ENCODE measurements at places on chromosomes 2 and 18.

GRCh38 chr2:150144546-150145298 lies 342.7 kb downstream of the RND3 start:
- DNase-seq, result no peak

- DNase-seq, result no peak
Measured at GRCh38 chr18:6714010-6714409, 15.5 kb upstream of the ARHGAP28 start.

GRCh38 chr2:219207884-219208740 lies 1.5 kb downstream of the ZFAND2B start:
- DNase-seq, result no peak

GRCh38 chr18:62452280-62452831 lies 70.5 kb upstream of the ZCCHC2 start:
- no peak for DNase-seq

- DNase-seq, result no peak
Measured at GRCh38 chr2:109089602-109090300, 39.3 kb upstream of the SH3RF3 start.

GRCh38 chr2:172340394-172340793 lies 87.0 kb upstream of the ITGA6 start:
- DNase-seq, result no peak

DNA sequence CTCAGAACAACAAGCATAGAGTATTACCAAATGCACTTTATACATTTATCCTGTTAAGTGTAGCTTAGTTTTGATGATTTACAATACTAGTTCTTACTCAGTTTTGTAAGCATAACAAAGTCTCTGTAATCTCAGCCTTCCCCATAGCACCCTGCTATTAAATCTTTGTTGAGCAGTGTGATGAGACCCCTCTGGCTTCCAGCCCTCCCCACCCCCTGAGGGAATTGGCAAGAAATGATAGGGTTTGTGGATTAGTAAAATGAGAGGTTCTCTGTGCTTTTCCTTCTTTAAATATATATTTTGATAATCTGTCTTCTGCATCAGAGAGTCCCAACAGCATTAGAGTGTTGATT lies 37.2 kb downstream of the ZNF521 start:
- DNase-seq, result no peak

DNA sequence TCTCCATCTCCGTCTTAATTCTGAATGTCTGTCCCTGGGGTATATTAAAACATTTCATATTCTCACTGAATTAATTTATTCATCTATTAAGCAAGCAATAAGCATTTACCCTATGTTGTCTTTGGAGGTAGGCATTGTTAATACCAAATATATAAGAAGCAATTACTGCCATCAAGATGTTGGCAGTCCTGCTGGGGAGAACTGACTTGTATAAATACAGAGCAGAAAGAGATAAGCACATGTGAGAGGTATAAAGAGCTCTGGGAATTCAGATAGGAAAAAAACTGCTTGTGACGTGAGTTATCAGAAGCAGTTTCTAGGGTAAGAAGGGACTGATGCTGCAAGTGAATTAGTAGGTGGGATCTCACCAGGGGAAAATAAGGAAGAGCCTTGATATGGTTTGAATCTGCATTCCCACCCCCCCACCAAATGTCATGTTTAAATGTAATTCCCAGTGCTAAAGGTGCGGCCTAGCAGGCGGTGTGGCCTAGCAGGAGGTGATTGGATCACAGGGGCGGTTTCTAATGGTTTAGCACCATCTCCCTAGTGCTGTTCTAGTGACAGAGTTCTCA lies 286.8 kb downstream of the RAD51AP2 start:
- DNase-seq, result no peak

- DNase-seq, result no peak
Measured at GRCh38 chr18:47775961-47776360, 154.5 kb downstream of the SMAD2 start.

DNA sequence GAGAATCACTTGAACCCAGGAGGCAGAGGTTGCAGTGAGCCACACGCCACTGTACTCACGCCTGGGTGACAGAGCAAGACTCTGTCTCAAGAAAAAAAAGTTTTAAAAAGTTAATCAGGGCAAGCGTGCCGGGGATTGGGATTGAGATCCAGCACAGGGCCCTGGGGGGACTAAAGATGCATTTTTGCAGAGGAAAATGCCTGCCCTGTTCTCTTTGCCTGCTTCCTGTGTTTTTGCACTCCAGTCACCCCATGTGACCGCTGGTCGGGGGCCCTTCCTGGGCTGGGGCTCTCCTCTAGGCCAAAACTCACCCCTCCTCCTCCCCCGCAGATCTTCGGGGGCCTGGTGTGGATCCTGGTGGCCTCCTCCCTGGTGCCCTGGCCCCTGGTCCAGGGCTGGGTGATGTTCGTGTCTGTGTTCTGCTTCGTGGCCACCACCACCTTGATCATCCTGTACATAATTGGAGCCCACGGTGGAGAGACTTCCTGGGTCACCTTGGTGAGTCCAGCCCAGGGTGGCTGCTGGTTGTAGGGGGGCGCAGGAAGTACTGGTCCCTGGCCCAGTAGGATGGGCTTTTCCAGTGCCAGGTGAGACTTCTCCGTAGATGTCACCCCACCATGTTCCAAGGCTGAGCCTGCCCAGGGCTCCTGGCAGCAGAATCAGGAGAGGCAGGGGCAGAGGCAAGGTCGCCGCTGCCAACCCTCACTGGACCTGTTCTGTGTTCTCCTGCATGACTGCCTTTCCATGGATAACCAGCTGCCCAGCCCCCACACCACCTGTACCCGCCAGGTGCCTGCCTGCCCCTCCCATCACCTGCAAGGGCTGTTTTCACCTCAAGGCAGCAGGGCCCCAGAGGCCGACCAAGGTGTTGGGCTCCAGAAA lies 22.4 kb downstream of the MAL start:
- DNase-seq, result no peak

DNA sequence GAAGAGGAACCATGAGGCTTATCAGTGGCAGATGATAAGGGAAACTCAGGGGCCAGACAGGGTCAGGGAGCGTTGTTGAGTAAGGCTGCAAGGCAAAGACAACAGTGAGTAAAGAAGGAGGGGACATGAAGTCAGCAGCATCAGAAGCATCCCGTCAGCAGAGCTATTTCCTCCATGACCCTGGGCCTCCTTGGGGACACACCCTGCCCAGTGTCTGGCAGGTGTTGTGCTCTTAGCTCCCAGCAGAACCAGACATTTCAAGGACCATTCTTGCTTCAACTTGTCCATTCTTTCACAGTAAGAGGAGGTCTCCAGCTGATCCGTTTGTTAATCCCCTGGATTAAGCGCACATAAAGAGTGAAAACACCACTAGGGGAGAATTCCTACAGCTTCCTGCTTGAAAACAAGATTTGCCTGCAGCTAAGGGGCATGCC lies 88.7 kb upstream of the MEIS1 start:
- DNase-seq, result no peak

GRCh38 chr2:9897331-9897737 lies 54.1 kb downstream of the TAF1B start:
- DNase-seq, result no peak

- DNase-seq, result no peak
Measured at GRCh38 chr2:60675301-60675700, 80.8 kb upstream of the PAPOLG start.

- no peak for DNase-seq
Measured at GRCh38 chr2:114046866-114047435, 157.1 kb downstream of the ACTR3 start.

DNA sequence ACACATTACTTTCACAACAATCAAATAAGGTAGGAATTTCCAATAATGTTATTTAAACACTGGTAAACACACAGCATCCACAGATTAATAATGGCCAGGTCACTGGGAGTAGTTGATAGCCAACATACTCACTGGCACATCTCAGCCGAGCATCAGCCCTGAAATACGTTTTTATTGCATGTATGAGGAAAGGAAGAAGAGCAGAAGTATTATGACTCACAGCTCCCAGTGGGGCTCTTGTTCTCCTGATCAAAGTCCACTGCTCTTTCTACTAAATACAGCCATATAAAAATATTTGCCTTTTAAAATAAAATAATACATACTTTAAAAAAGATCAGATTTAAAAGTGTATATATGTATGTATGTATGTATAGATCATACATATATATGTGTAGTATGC lies 999.6 kb downstream of the SUCLG1 start:
- no peak for DNase-seq

DNA sequence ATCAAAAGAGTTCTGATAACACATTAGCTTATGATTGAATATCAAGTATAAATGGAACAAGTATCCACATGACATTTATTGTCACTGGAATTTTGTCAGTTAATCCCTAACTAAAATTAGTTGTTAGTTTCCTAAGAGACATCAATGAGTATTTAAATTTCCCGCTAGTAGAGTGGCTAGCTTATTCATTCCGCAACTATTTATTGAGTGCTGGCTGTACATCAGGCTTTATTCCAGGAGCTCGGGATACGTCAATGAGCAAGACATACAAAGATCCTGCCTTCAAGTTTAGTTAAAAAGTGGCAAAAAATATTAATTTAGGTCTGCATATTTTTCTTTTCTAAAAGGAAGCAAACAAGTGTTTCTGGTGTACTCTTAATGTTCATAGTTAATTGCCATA lies 59.3 kb downstream of the PRKRA start:
- no peak for DNase-seq

GRCh38 chr2:56476509-56477071 lies 292.8 kb downstream of the CCDC85A start:
- DNase-seq, result no peak

DNA sequence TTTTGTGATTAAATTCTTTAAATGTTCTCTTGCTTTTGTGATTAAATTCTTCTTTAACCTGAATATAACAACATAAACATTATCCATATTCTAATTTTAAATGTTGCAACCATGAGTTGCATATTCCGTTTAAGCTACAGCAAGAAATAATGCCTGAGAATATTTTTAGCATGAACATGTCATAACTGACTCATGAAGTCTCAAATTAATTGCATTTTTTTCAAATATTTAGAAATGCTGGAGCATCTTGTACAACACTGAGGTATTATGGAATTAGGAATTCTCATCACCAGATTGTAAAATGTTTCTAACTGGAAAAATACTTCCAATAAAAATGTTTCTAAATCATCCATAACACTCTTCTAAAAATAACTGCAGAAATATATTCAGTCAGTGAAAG lies 14.7 kb downstream of the ROCK2 start:
- no peak for DNase-seq

DNA sequence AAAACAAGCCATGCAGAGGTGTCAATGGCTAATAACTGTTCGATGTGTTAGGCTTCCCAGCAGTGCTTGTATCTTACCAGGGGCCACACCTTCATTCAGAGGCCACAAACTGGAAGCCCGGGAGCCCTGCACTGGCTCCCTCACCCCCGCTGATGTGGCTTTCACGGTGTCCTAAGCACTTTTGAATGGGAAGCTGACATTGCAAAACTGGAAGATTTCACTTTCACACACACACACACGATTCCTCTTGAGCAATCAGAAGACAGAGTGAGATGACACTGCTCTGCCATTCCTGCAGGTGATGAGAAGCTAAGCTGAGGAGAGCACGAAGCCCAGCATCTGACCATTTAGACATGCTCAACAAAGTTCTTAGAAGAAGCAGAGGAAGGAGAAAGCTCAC lies 8.6 kb upstream of the ZNF407 start:
- no peak for DNase-seq

DNA sequence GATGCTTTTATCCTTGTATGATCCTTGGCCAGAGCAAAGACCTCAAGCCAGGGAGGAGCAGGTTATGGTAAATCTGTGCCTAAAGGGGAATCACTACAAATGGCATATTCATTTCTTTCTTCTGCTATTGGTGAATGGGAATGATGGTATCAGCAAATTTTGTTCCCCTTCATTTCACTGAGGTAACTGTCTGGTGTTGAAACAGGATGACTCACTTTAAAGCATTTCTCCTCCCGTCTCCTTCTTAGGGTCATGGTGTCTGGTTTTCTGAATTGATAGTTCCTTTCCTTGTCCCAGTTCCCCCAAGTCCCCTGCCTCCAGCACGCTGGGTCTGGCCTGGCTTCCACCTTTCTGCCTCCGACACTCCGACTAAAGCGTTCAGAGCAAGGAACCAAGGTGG lies 109.2 kb downstream of the MREG start:
- no peak for DNase-seq

DNA sequence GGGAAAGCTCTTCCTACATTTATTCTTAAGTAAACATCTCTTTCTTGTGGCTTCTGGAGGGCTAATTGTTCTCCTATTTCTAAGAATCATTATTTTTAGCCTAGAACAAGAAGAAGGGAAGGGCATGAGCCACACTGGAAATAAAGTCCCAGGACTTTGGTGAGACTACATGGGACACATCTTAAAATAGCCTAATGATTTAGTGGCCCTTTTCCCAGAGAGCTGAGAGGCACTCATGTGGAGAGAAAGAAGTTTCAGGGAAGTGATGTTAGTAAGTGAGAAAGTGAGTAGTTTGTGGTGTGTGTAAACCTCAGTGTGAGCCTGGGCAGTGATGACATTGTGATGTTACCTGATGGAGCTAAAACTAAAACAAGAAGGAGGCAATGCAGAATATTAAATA lies 14.6 kb downstream of the ITGA4 start:
- DNase-seq, result no peak

GRCh38 chr2:121173112-121173511 lies 111.9 kb downstream of the TFCP2L1 start:
- DNase-seq, result no peak

- DNase-seq, result no peak
Measured at GRCh38 chr2:55802067-55802466, 108.4 kb upstream of the PNPT1 start.

DNA sequence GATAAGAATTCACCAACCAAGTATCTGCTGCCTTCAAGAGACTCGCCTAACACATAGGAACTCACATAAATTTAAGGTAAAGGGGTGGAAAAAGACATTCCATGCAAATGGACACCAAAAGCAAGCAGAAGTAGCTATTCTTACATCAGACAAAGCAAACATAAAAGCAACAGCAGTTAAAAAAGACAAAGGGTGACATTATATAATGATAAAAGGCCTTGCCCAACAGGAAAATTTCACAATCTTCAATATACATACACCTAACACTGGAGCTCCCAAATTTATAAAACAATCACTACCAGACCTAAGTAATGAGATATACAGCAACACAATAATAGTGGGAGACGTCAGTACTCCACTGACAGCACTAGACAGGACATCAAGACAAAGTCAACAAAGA lies 41.4 kb downstream of the NEMP2 start:
- no peak for DNase-seq

GRCh38 chr18:2981212-2981728 lies 31.7 kb downstream of the LPIN2 start:
- DNase-seq, result no peak

- DNase-seq, result no peak
Measured at GRCh38 chr2:96128456-96128855, 9.8 kb downstream of the ASTL start.

GRCh38 chr2:169716238-169716886 lies 17.3 kb upstream of the KLHL23 start:
- no peak for DNase-seq

DNA sequence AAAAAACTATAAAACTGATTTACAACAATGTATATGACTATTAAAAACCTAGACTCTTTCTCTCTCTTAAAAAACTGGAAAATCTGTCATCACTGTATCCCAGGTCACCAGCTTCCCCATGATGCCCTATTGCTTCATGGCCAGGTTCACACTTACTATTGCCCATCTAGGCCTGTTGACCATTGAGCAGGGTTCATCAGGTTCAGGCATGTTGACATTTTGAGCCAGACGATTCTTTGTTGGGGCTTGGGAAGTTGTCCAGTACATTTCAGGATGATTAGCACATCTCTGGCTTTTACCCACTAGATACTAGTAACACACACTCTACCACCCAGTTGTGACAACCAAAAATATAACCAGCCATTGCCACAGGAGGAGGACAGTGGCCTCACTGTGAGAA lies 26.9 kb upstream of the RAB27B start:
- no peak for DNase-seq

- no peak for DNase-seq
Measured at GRCh38 chr2:68537809-68538208, 70.4 kb downstream of the APLF start.
